ENCODE measurements at places on chromosomes 4 and X.

- DNase-seq = no peak
Measured at GRCh38 chr4:79425586-79425985, 17.6 kb upstream of the GK2 start.

DNA sequence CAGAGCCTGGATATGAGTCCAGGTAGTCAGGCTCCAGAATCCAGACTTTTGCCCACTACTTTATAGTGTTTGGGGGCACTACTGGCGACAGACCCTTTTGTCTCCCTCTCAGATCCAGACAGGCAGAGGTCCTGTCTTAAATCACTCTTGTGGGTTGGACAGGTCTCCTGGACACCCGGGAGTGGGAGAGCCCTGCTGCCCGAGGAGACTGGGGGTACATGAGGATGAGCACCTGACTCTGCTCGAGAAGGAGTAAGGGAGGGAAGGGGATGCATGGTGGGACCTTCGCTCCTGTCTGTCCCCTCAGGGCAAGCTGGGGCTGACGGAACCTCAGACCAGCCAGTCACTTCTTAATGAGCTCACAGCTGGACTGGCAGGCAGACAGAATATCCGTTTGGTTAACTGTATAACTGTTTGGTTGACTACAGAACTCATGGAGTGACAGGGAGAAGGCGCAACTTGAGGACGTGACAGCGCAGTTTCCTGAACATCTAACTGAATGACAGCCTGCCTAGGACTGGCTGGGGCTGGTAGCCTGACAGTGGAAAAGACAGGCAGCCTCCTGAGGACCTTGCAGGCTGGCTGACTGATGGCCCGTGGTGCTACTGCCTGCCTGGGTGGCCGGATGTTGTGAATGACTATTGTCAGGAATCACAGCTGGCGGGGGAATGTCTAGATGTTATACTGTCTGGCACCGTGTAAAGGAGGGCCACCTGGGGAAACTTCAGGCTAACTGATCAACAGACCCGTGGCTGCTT is 1.6 kb upstream of the SUV39H1 start:
- no peak for DNase-seq

- DNase-seq = peak; percentile 49
Measured at GRCh38 chr4:125313497-125313896, 1.3 kb upstream of the FAT4 start.

DNA sequence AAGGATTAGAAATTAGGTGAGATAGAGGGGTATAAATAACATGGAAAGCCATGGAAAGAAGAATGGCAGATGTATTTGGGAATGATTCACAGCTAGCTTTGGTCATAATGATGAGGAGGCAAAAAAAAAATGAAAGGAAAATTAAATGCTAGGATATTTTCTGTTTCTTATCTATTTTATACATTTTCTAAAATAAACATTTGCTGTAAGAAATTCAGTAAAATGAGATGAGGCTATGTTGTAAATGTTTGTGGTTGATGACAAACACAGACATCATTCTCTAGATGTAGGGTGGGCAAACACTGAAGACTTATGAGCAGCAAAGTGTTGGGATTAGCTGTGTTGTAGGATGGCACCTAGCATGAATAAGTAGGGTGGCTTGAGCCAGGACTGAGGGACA is 407.1 kb downstream of the IL15 start:
- DNase-seq = no peak

DNA sequence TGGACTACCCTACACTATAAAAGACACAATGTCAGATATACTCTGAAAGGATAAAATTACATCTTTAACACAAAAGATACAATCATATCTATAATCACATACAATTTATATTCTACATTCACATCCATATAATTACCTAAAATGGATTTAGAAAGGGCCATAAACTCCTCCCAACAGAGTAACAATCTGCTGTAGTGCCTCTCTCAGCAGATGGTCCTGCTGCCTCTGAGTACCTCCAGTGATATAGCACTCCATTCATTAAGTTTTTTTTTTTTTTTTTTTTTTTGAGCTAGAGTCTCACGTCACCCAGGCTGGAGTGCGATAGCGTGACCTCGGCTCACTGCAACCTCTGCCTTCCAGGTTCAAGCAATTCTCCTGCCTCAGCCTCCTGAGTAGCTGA is 7.4 kb downstream of the ANKRD37 start:
- DNase-seq = no peak

GRCh38 chr4:83067058-83067639 is 32.2 kb downstream of the COPS4 start:
- no peak for DNase-seq

DNA sequence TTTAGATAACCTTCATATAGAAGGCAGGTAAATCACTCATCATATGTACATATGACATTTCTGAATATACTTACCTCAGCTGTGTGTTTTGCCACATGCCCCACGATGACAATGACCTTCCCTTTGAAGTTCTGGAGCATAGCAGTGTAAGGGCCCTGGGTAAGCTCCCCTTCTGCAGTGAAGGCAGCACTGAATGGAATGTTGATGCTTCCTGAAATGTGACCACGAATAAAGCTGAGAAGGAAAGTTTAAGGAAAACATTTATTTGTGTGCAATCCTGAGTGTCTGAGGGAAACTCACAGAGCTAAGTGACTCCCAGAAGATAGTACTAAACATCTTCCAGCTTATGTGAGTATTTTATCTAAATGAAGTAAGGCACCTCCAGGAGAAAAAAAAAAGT is 200.1 kb downstream of the NPNT start:
- DNase-seq = no peak

- no peak for DNase-seq
Measured at GRCh38 chr4:26490111-26490959, at the start of gene CCKAR. Gene CCKAR, minus strand, starts transcription at chr4:26490484. Its CDS starts 217 bp downstream, at chr4:26490267.

GRCh38 chrX:150984169-150984824 is 1.2 kb downstream of the HMGB3 start:
- DNase-seq = no peak

DNA sequence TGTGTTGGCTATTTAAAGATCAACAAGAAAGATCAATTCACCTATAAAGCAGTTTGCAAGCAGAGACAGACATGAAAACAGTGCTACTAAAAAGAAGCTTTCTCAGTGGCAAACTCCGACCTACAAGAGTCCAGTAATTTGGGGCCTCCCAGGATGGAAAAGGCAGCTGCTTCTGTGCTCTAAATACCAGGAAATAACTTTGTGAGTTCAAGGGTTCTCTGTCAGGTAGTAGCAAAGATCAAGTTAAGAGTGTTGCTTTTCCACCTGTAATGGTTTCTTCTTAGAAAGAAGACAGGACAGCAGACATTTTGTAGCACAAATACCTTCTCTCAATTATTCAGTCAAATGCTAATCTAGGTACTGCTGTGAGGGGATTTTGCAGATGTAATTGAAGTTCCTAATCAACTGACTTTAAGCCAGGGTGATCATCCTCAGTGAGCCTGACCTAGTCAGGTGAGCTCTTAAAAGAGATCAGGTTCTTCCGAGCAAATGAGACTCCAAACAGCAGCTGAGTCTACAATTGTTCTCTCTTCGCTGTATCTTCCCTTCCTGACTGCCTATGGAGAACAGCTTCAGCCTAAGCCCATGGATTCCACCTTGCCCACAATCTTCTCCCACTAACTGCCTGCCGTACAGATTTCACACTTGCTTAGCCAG is 13.5 kb downstream of the ANKRD17 start:
- DNase-seq = no peak

- DNase-seq = no peak
Measured at GRCh38 chr4:148092316-148093014, 349.7 kb downstream of the NR3C2 start.

DNA sequence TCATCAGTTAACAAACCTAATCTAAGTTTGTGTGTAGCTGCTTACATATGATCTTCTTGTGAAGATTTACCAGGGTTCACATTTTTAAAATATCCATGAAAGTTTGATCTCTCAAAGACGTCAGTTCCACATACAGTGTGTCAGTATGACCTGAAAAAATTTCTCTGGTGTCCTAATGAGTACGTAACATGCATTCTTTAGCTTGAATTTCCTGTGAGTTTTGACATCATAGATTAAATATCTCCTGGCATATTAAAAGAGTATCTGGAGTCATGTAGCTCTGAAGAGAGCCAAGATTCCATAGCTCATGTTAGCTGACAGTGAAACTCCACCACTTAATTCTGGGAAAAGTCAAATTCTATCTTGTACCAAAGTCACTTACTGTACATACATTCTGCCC is 43.9 kb upstream of the PDLIM5 start:
- DNase-seq = no peak

- DNase-seq = no peak
Measured at GRCh38 chrX:131649741-131650140, 105.9 kb downstream of the OR13H1 start.

DNA sequence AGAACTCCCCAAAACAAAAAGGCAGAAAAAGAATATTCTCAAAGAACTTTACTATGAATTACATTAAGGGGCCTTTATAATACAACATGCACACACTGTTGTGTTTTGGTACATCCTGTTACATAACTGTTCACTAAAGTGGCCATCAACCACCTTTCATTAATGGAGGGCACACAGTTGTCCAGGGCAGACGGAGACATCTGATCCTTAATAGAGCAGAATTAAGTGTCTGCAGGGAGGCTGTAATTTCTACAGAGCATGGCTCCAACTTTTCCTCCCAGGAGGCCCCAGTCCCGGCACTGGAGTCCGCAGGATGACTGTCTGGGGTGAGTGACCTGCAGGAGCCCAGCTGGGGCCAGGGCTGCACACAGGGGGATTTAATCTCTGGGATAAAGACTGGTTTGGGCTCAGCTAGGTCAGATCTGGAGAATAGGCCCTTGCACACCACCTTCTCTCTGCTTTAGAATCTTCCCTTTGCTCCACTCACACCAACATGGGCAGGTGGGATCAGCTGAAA is 233.4 kb downstream of the MAML3 start:
- peak; percentile 23 for DNase-seq

DNA sequence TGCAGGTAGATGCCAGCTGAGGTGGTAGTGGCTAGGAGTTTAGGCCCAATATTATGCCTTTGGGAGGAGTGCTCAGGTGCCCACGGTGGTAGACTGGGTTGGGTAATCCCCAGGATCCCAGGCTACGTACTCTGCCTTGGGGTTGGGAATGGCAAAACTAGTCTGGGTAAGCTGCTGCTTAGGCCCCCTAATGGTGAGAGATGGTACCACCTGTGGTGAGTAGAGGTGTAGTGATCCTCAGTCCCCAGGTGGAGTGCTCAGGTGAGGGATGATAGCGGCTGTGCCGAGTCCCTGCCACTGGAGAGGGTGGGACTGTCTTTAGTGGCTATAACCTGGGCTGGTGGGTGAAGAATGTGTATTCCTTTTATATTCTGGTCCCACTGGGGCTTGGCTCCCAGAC is 75.2 kb downstream of the IL1RAPL2 start:
- DNase-seq = no peak

- DNase-seq = no peak
Measured at GRCh38 chr4:73894001-73894400, 24.8 kb downstream of the CXCL1 start.

GRCh38 chr4:39528061-39528465 is 824 bp upstream of the UGDH start:
- DNase-seq = no peak

- no peak for DNase-seq
Measured at GRCh38 chrX:53044995-53045394, 3.6 kb upstream of the GPR173 start.

DNA sequence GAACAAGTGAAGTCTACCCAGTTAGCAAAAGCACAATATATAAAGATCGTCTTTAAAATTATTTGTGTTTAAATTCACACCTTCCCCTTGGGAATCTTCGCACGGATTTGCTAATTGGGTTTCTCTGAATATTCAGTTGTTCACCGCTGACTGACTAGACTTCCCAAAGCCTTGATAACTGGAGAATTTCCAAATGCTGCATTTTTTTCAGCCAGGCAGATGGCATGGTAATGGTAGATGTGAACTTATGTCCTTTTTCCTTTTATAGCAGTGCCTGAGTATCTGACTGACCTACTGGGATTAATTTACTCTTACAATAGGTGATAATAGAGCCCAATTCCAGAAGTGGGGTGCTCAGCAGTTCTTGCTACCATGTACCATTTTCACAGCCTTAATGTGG is 548.1 kb downstream of the PACRGL start:
- no peak for DNase-seq

DNA sequence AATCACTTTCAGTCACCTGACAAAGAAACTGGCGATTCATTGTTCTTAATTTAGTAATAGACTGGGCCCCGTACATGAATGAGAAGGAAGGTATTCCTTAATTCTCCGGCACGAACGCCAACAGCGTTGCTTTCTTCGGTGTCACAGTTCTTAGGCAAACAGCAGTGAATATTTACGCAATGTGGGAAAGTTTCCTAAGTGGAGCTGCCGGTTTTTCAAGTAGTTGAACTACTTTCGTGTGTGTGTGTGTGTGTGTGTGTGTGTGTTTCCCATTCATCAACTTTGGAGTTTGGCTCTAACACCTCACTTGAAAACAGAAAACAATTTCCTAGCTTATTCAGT is 651 bp downstream of the NXT2 start:
- no peak for DNase-seq

DNA sequence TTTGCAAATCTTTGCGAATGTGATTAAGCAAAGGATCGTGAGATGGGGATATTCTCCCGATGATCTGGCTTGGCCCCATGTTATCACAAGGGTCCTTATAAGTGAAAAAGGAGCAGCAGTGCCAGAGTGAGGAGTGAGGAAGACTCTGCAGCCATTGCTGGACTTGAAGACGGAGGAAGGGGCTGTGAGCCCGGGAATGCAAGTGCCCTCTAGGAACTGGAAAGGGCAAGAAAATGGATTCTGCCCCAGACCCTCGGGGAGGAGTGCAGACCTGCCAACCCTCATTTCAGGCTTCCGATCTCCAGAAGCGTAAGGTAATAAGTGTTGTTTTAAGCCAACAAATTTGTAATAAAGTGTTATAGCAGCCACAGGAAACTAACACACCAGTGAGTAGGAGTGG is 76.3 kb downstream of the EVC start:
- DNase-seq = no peak

GRCh38 chr4:176439611-176440010 is 119.8 kb downstream of the SPCS3 start:
- no peak for DNase-seq

- no peak for DNase-seq
Measured at GRCh38 chr4:95343235-95343634, 205.5 kb downstream of the UNC5C start.

DNA sequence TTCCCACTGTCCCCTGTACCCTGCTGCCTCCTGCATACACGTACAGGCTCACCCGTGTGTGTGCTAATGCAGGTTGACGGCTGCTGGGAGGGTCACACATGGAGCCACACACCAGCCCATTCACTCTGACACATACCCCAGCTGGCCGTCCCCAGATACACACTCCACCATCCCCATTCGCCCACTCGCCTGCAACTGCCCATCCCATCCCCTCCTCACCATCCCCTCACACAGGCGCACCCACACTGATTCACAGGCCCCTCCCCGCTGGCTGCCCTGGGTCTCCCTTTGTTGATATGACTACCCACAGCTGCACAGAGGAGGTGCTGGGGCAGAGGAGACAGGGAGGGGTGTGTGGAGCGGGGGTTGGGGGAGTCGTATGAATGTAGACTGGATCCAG is 25.7 kb downstream of the PJA1 start:
- DNase-seq = no peak

GRCh38 chr4:118760092-118760491 is 74.9 kb downstream of the METTL14 start:
- DNase-seq = no peak
